ENCODE measurements at places on chromosomes 1 and 21. TPM values are rescaled to one million over a fixed set of nuclear protein-coding genes. Genes with fewer than 3 reads are reported as not detected.

DNA sequence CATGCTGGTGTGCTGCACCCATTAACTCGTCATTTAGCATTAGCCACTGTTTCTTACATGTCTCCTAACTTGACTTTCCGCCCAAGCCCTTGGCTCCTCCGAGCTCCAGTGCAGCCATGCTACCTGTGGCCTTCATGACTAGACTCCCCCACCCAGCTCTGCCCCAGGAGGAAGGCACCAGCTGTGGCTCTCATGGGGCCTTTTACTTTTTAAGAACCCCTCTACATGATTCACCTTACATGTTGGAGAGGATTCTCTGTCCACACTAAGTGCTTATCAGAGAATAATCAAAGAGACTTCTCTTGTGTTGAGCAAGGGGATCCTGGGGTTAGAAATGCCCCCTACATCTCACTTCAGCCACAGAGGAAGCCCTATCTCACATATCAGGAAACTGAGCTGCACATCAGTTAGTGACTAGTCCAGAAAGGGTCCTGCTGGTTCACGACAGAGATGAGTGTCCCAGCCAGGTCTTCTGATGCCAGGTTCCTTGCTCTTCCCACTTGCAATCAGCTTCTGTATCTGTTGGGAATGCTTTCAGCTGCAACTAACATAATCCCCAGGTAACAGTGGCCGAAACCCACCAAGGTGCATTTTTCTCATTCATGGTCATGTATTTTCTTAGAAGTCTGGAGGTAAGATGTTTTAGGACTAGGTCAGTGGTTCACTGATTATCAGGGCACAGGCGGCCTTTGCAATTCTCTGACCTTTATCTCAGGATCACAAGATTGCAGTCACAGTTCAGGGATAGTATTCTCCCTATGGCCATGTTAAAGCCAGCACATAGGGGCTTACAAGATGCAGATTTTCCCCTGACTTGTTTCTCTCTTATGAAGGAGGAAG is 45.9 kb downstream of the KLHDC7A start:
- DNase-seq: no peak

DNA sequence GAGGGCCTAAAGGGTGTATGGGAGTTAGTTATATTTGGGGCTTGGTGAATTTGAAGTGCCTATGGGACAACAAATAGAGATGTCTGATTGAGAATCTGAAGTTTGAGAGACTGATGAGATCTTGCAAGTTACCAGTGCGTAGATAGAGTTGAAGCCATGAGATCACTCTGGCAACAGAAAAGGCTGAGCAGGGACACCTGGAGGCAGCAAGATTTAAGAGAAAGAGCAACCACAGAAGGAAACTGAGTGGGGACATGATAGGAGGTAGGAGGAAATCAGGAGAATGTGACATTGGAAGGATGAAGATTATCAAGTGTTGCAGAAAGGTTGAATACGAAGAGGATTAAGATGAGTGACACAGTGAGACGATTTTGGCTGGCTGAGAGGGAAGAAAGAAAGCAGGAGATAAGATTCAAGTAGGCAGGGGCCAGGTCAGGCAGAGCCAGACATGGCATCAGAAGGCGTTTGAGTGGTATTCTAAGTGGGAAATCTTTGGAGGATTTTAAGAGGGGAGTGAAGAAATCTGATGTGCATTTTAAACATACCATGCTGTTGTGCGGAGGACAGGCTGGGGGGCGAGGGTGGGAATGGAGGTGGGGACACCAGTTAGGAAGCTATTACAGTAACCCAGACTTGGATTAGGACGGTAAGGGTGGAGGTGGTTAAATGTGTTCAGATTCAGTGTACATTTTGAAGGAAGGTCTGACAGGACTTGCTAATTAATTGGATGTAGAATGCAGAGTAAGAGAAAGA is 3.0 kb upstream of the MPL start:
- DNase-seq: no peak

GRCh38 chr1:228358764-228359612 is 47.6 kb downstream of the TRIM11 start:
- DNase-seq: no peak

GRCh38 chr1:238052496-238053266 is 162.0 kb upstream of the ZP4 start:
- DNase-seq: no peak

- DNase-seq: no peak
Observed at GRCh38 chr21:43933199-43933598, 68.2 kb downstream of the AGPAT3 start.

- no peak for DNase-seq
Observed at GRCh38 chr1:247496581-247497285, 38.8 kb upstream of the OR2B11 start.

- no peak for DNase-seq
Observed at GRCh38 chr1:212553676-212554075, 54.9 kb upstream of the ATF3 start.

GRCh38 chr1:40626383-40626770 is 39.1 kb downstream of the RIMS3 start:
- DNase-seq: no peak

DNA sequence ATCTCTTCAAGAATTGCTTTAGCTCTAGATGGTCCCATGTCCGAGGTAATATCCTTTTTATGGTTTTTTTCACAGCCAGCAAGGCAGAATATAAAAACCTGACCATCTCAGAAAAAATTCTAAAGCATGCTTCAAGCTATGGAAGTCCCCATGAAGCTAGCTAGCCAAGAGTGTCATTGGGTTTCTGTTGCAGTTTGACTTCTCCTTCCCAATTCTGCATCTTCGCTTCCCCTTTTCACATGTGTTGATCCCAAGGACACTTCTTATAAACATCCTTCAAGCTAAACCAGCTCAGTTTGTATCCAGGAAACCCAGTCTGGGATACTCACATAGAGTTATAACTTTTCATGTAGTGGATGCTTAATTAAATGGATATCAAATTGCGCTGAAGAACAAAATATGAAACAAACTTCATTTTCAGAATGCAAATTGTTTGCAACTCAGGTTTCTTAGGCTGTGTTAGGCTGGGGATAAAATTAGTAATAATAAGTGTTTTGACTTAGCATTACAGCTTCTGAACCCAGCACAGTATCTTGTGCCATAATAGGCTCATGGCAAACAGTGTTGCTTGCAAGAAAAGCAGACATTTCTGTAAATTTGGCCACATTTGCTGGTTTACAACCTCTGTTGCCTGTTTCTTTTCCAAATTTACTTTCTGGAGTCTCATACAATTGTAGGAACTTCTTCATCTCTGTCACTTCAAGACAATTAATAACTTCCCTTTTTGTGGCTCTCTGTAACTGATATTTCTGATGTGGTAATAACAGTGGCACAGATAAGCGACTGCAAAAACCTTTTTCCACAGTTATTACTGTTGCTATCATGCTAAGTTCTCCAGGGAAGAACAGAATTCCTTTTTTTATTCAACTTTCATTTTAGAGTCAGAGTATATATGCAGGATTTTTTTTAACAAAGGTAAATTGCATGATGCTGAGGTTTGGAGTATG is 53.2 kb downstream of the NCAM2 start:
- DNase-seq: no peak

GRCh38 chr21:37433456-37433840 is 66.9 kb downstream of the DYRK1A start:
- no peak for DNase-seq

DNA sequence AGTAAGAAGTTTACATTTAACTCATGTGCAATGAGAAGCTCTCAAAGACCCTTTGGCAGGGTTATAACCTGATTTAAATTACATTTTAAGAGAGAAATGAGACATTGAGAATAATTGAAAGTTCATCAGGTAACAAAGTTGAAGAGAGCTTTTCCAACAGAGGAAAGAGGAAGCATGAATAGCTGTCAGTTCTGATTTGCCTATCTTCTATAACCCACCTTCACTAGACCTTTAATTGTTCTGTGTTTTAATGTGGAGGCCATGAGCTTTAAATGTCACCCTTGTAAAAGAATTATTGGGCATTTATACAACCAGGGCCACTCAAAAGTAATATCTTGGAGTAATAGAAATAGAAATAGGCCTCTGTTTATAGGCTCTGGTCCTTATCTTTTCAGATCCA is 9.3 kb upstream of the FCRL1 start:
- DNase-seq: no peak

DNA sequence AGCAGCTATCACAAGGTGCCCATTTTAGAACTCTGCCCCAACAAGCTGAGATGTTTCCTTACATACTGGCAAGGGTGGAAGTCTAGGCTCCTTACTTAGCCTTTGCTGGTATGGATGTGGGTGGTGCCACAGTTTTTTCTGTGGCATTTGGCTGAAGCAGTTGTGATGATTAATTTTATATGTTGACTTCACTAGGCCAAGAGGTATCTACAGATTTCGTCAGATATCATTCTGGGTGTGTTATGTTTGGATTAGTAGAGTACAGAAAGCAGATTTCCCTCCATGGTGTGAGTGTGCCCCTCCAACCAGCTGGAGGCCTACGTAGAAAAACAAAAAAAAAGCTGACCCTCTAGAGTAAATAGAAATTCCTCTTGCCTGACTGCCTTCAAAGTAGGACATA is 317.0 kb downstream of the BARHL2 start:
- no peak for DNase-seq

DNA sequence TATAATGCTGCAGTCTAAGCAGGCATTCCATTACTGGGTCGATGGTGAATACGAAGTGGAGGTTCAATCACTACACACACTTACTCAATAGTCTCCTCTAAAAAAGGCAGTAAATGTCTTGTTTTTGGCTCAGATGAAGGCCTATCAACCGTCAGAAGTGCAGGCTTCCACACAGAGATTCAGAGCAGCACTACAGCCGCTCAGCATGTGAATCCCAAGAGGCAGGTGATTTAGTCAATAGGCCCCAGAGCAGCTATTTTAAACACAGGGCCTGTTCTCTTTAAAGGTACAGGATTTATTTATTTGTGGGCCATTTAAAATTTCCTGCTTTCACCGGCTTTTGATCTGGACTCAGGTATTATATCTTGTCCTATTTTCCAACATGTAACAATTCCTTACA is 293.7 kb downstream of the RGS7 start:
- DNase-seq: no peak

GRCh38 chr21:45469273-45470086 is 64.5 kb downstream of the COL18A1 start:
- peak; percentile 31 for DNase-seq

- DNase-seq: no peak
Observed at GRCh38 chr1:173344034-173344743, 132.9 kb upstream of the PRDX6 start.

- DNase-seq: no peak
Observed at GRCh38 chr1:43522431-43522775, 8.3 kb upstream of the PTPRF start.

Gene OR2T29
- not detected for total RNA-seq

Gene ANGPTL7
- 3.0 TPM for total RNA-seq

Gene CD1B
- not detected for total RNA-seq

Gene TFF2
- total RNA-seq: not detected

Gene RNF115
- 27.7 TPM for total RNA-seq

Gene KCNJ6
- not detected for total RNA-seq

Gene VPS26C
- total RNA-seq: 43.6 TPM

Gene SH2D1B
- total RNA-seq: 0.13 TPM

Gene NPR1
- total RNA-seq: 28.5 TPM

Gene CFAP74
- total RNA-seq: not detected

Gene ELAPOR1
- 0.39 TPM for total RNA-seq

Gene MEF2D
- total RNA-seq: 81.7 TPM

All from left cardiac atrium (tissue), 4 donors.